ENCODE measurements at places on chromosomes 2 and 18.

GRCh38 chr2:10568736-10569432 is 120.8 kb upstream of the ODC1 start:
- DNase-seq: no peak

GRCh38 chr2:178976351-178976750 is 73.6 kb downstream of the CCDC141 start:
- no peak for DNase-seq

- no peak for DNase-seq
Observed at GRCh38 chr2:71859211-71859847, 288.3 kb downstream of the CYP26B1 start.

DNA sequence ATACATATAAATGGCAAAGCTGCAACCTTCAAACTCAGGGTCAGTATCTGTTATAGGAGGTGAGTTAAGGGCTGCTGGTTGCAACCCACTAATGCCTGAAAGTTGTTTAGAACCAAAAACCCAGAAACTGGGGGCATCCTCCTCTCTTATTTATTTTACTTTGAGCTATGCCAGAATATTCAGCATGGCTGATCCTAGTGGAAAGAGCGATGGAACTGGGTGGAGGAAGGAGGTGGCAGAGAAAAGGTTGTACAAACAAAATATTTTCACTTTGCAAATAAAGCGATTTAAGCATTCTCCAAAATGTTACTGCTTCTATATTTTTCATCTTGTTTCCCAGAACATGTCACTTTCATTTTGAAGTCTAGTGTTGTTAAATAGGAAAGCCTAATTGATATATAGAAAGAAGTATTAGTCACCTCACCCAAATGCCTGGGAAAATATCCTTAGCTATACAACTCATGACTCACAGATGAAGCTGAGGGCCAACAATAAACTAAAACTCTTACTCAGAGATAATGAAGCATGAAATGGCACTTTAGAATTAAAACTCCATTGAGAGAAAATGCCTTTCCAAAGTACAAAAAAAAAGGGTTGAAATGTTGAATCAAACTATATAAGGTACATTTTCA is 251.4 kb upstream of the UBE2E3 start:
- no peak for DNase-seq

DNA sequence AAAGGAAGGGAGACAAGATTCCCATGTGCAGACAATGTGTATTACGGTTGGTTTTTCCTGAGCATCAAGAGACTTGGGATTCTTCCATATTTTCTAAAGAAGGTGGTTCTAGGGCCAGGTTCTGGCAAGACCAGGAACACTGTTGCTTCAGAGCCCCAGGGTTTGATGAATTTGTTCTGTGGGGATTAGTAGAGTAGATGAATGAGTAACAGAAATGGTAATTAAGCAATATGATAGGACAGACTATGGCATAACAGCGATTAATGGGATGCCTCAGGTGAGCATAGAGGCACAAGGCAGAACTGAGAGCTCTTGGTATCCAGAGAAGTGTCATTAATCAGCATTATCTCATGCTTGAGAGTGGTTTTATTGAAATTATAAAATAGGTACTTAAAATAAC is 82.8 kb upstream of the PNPT1 start:
- DNase-seq: no peak

DNA sequence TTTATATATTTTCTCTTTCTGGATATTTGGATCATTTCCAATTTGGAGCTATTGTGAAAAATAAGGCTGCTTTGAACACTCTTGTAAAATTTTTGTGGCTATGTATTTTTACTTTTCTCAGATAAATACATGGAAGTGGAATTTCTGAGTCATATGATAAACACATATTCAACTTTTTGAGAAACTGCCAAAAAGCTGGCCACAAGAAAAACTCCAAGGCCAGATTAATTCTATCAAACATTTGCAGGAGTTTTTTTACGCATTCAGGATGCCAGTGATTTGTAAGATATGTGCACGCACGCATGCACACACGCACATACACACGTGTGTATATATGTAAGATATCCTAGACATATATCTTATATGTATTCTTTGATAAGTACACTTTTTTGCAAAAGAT is 477.5 kb upstream of the SPHKAP start:
- DNase-seq: no peak

DNA sequence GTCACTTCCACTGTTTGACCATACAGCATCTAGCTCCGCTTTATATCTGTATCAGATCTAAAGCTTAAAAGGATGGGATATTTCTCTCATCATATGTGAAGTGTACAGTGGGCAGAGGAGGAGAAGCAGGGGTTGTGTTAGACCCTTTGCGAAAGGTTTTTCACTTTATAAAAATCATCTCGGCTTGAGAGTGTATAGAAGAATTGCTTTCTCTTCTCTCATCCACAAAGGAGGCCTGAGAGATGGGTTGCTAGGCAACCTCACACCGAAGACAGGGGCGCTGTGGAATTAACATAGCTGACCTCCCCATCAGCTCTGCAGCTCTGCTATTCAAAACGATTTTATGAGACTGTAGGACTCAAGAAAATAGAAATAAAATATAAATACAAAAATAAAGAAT is 70.2 kb upstream of the GALNT3 start:
- DNase-seq: no peak

DNA sequence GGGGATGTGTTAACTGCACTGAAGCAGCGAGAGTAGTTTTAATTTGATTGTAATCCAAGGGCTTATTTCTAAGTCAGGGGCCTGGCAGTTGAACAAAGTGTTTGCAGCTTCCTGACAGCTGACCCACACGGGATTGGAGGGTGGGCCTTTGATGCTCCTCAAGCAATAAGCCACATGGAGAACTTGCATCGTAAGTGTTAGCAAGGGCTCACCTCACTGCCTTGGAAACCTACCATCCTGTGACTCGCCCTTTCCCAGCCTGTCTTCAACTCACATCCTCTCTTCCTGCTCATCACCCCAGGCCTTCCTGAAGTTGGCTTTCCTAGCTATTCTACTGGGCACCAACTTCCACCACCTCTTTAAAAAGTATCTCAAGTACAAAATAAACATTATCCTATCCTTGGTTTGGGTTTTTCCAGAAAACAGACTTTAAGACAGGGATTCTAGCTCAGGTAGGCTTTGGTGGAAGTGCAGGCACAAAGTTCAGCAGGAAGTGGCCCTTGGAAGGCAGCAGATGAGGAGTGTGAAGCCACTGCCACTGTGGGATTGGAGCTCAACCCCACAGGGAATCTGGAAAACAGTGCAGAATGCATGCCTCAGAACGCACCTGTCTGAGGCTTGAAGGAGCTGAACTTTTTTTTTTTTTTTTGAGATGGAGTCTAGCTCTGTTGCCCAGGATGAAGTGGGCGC is 31.6 kb downstream of the B3GNT2 start:
- no peak for DNase-seq

DNA sequence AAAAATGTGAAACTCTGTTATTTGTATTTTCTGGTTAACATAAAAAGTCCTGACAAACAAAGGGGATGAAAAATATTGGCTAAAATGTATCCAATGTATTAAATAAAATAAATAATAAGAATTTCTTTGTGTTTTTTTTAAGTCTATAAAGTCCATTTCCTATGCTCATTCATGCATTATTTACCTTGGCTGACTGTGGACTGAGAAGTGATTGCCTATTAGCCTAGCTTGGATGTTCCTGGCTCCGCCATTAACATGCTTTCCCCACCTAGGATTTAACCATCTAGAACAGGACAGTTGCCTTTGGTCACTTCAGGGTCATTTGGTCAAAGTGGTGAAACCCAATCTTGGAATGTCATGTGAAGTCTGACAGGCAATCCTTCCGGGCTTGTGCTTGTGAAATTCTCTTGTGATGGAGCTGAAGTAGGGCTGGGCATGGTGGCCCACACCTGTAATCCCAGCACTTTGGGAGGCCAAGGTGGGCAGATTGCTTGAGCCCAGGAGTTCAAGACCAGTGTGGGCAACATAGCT is 60.4 kb upstream of the TANC1 start:
- no peak for DNase-seq

GRCh38 chr2:236568922-236569572 is 578 bp upstream of the ACKR3 start:
- DNase-seq: no peak

GRCh38 chr2:68320118-68320641 is 431 bp upstream of the CNRIP1 start:
- DNase-seq: no peak

- DNase-seq: no peak
Observed at GRCh38 chr2:165283342-165283741, 44.1 kb downstream of the SCN2A start.

DNA sequence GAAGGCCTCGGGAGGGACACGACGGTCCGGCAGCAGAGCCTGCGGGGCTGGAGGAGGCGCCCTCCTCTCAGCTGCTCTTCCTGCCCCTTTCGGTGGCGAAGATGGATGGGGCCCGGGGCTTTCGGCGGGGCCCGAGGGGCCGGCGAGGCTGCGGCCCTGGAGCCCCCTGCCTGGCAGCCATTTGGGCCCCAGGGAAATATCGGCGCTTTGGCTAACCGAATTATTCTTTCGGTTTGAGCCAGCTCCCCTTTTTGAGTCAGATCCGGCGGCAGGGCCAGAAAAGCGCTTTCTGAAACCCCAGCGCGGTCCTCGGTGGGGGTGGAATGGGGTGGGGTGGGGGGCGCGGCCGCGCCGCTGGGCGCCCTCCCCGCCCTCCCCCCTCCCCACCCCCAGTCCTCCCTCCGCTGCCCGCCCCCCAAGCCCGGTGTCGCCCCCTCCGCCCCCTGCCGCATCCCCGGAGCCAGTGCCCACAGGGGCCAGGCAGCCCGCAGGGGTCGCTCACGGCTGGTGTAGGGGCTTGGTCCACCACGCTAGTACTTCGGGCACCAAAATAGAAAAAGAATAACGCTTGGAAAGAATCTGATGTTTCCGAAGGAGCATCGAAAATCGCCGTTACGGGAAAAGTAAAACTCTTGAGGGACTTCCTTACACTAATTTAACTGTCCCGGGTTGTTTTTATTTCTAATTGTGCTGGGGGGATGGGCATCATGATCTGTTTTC is 9.1 kb upstream of the ARID5A start:
- DNase-seq: no peak

DNA sequence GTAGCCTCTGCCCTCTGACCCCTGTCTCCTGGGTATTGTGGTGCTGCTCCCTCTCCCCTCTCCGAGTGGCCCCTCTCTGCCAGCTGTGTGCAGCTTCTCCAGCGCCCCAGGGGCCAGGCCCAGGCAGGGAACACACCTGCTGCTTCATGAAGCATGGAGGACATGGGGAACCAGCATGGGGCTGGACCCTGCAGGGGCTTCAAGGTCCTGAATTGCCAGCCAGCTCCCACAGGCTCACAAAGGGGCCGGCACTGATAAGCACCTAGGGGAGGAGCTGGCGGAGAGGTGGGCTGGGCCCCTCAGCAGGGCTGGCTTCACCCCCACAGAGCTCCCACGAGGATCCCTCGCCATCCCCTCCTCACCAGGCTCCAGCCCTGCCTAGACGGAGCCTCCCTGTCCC is 77.4 kb upstream of the GPC1 start:
- no peak for DNase-seq

GRCh38 chr18:76584414-76585310 is 89.6 kb upstream of the ZNF516 start:
- no peak for DNase-seq

DNA sequence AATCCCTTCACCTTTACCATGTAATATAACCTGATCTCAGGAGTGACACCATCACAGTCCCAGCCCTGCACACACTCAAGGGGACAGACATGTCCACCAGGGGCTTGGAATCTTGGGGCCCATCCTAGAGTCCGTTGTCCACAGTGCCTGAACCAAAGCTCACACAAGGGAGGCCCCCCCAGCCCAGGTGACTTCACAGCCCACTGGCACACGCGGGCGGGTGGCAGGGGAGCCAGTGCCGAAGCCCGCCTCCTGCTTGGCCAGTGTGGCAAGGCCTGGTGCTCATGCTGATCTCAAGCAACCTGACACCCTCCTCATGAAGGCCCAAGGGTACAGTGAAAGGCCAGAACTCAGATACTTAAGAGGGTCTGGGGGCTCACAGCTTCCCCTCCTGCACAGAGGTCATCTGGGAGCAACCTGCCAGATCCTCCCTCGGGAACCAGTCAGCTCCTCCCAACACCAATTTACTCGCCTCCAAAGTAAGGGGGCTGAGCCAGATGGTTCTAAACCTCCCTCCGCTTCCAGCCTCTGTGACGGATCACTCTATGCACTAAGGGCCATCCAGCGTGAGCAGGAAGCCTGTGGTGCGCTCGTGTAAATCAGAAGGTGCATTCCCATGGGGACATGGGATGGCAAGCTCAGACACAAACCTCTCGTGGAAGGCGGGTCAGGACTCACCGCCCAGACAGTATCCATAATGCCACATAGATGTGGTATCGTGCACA is 3.2 kb upstream of the RAB17 start:
- no peak for DNase-seq

- no peak for DNase-seq
Observed at GRCh38 chr18:78021196-78021595, 771.5 kb downstream of the GALR1 start.

- DNase-seq: no peak
Observed at GRCh38 chr2:62934517-62934916, 116.1 kb upstream of the OTX1 start.

DNA sequence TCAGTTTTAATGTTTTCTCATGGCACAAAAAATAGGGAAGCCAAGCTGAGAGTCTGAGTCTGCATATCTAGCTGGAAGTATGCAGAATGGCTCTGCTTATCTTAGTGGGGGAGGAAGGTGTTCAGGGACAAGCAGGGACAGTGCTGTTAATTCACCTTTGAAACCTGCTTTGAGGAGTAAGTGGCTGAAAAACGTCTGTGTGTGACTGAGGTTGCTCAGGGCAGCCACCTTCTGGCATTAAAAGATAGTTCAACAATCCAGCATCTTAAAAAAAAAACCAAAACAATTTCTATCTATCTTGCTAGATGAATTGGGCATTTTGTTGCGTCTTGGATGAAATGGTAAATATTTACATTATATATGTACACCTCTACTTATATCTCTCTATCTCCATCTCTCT is 2.0 kb upstream of the TRPM8 start:
- DNase-seq: no peak

- no peak for DNase-seq
Observed at GRCh38 chr2:27133195-27133875, 1.1 kb downstream of the PREB start.

DNA sequence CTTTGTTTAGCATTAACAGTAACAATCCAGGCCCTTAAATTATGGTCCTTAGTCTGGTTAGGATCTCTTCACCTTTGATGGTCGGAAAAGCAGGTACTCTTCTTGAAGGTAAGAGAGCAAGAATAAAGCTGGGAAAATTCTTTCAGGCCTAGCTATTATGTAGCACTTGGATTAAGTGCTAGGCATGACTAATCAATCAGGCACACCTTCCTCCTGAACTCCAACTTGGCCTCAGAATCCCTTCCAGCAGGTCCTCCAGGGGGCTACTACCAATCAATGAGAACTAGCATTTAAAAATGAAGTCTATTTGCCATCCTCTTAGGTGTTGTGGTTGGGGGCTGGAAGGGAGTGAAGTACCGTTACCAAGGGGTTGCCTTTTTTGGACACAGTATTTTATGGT is 3.7 kb downstream of the SMYD1 start:
- DNase-seq: no peak

All from activated naive CD4-positive, alpha-beta T cell (primary cell).